ENCODE measurements at places on chromosomes 5 and 9.

DNA sequence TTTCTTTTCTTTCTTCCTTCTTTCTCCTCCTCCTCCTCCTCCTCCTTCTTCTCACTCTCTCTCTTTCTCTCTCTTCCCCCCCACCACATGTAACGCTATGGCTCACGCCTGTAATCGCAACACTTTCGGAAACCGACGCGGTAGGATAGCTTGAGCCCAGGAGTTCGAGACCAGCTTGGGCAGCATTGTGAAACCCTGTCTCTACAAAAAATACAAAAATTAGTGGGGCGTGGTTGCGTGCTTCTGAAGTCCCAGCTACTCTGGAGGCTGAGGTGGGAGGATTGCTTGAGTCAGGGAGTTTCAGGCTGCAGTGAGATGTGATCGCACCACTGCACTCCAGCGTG, 736 bp upstream of the GLDC start:
- DNase-seq = no peak

DNA sequence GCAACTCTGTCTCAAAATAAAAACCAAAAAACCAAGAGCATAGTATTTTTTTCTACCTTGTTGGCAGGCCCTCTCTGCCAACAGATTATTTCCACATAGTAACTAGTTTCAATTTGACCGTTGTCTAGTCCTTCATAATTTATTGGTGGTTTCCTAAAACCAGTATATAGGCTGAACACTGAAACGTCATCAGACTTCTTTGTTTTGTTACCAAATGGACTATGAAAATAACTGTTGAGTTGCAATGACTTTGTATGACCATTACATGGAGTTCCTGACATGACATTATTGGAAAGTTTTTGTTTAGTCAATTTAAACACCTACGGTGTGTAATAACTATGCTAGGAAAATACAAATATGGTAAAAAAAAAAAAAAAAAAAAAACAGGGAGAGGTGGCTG, 1.7 kb downstream of the AGGF1 start:
- DNase-seq = no peak

DNA sequence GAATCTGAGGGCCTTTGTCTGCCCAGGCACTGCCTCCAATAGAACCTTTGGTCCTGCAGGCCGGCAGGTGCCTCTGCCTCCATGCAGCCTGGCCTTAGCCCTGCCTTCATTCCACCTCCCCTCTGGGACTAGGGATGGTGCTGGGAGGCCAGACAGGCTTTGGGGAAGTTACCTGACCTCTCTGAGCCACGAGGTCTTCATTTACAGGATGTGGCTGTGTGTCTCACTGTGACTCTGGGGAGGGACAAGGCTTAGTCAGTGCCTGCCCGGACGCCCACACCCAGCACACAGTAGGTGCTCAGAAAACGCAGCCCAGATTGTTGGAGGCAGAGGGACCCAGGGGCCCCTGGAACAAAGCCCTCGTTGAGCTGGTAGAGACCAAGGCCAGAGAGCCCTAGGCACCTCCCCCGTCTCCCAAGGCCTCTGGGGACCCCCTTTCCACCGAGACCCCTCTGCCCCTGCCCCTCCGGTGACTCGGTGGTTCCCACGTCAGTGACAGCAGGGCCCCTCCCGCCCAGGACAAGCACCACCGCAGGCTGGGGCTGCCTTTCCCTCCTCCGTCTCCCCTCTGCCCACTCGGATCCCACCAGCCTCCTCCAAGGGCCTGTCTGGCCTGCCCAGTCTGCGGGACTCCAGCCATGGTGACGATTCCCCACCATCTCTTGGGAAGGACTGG, 46.9 kb upstream of the EGFL7 start:
- no peak for DNase-seq

DNA sequence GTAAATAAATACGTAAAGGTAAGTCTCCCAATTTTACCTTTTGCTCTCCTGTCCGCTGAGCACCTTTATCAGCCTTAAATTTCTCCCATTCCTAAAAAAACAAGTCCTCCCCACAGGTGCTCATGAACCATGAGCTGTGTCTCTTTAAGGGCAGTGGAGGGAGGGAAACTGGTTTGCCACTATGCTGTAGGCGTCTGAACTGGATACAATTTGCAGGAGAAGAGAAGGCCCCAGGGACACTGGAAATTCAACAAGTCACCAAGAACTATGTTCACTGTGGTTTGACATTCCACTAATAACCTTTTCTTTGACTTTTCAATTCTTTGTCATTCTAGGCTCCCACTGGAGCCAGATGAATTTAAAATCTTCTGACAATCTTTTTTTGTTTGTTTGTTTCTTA, 72.2 kb downstream of the LHFPL2 start:
- no peak for DNase-seq

All from nucleus accumbens (tissue), 56 donors.